ENCODE measurements at places on chromosomes 3 and 15.

GRCh38 chr3:156214676-156215075 lies 94.3 kb downstream of the KCNAB1 start:
- no peak for DNase-seq

DNA sequence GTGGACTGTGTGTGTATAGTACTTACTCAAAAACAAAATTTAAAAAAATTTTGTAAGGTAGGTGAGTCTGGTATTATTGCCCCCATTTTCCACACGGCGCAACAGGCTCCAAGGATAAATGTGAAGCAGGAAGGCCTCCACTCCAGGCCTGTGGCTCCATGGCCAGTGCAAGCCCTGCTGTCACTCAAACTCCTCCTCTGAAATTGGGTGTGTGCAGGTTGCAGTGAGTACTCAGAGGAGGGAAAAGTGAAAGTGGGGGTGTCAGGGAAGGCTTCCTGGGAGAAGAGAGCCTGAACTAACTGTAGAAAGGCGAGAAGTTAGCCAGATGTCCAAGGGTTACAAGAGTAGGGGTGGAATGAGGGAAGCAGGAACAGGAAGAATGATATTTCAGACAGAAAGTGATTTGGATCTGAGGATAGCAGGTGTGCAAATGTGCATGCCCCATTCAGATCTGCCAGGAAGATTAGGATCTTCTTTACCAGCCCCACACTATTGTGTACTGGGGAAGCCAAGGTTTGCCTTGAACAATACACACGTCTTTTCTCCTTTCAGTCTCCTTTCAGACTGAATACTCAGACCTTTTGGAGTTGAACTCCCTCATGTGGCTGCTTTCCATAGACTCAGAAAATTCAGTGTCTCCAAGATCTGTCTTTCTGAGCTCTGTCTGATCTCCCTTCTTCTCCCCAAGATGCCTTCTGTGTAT lies 48.7 kb upstream of the RYK start:
- no peak for DNase-seq

DNA sequence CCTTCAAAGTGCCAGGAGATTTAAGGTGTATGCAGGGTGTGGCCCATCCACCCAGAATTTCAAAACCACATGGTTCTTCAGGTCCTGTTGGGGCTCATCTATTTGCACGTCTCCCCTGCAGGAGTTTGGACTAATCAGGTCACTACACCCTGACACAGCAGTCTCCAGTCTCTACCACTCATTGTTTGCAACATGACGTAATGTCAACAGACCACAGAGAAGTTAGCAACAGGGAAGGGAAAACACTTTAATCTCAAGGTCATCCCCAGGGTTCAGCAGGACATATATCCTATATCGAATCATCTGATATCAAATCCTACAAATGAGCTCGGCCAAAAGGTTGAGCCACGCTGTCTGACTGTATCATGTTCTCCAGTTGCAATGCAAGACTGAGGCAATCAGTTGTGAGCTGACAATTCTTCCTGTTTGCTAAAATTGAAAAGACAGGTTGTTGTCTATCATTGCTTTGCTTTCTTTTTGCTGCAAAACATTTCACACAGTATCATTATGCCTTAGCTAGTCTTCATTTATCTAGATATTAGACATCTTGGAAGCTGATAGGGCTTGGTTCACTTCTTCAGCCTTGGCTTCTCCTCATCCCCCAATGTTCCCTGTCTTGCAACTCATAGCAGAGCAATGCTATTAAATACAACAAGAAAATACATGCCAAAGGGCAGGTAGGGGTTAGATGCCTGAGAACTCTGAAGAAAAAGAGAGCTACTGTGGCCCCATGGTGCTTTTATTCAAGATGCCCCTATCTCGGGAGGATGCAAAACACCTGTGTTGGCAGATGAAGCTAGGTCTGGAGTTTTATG lies 13.4 kb upstream of the LEKR1 start:
- no peak for DNase-seq

DNA sequence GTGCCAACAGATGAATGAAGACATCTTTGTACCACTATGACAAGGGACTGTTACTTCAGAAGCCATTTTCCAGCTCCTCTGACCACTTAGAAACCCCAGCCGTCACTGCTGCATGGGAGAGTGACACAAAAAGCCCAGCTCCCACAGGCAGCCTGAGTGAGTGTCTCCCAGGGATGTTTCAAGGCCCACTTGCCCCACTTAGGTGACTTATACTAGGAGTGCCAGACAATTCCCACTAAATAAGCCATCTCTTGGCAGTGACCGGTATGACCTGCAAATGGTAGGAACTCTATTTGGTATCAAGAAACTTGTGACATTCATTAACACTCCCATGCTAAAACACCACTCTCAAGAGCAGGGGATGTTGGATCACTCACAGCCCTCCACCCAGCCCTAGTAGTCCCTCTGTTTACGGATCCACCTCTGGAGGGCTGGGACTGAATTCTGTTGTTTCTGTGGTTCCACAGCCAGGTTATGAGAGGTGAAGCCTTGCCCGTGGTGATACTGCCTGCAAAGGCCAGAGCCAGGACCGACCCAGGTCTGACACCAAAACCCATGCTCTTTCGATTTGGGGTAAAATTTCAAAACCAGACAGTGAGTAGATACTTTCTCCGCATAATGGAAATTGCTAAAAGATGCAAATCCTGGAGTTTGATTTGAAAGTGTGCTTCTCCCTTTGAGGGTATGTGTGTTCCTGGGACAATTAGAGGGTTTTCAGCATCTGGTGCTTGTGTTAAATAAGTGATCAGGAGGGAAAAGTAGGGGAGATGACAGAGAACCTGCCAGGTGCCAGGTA lies 14.5 kb downstream of the RBP1 start:
- DNase-seq: no peak

DNA sequence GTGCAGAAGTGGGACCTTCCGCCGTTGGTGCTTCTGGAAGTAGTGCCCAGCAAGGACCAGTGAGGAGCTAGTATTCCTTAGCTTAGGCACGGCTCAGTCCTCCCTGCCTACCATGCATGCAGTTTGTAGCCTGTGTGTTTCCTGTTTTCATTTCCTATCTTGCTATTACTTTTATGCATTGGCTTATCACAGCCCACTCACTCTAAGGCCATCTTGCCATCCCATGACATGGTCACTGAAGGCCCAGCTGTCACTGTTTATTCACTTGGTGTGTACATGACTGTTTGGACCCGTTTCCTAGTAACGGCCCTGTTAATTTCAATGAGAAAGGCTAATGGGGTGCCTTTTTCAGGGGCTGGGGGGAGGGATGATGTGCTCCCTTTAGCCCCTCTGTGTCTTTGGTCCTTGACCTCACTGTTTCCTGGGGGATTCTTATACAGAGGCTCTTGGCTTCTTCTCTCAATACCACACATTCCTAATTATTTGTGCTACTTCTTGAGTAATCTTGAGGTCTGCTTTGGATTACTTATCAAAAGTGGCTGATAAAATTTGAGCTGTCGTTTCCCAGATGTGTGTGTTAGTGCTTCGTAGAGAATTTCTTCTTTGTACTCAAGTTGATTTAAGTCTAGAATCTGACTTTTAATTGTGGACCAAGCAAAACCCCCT lies 24.5 kb upstream of the TRAK1 start:
- DNase-seq: no peak

DNA sequence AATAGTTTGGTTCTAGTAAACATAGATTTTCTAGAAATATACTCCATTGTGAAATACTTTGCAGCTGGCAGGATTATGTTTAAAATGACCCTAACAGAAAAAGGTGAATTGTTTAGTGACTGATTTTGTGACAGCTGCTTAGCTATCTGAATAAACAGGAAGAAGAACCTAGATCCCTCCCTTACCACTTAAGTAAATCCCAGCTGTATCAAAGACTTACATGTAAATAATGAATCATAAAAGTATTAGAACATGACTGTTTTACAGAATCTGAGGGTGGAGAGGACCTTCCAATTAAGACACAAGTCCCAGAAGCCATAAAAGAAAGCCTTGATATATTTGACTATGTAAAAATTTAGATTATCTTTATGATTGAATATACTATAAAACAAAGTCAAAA lies 15.9 kb downstream of the SLC49A4 start:
- DNase-seq: no peak

DNA sequence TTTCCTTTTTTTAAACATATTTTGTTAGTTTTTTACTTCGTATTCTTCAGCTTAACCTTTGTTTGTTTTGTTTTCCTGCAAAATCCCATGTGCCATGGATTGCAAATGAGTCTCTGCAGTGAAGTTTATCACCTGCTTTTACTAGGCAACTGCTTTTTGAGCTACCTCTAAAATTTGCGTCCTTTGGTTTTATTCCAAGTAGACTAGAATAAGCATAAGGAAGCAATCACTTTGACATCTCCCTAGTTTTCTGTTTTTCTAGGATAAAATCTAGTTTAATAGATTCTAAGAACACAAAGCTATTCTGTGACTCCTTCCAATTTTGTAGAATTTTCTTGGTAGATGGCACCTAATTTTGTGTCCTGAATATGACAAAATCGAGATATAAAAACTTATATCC lies 1059.2 kb downstream of the OTOL1 start:
- no peak for DNase-seq

- DNase-seq: no peak
Observed at GRCh38 chr3:31815006-31815405, 166.1 kb downstream of the OSBPL10 start.

- DNase-seq: no peak
Observed at GRCh38 chr3:160447544-160447943, 2.0 kb downstream of the TRIM59 start.

All from esophagus squamous epithelium (tissue), 5 donors.